ENCODE measurements at places on chromosomes 1 and 21.

DNA sequence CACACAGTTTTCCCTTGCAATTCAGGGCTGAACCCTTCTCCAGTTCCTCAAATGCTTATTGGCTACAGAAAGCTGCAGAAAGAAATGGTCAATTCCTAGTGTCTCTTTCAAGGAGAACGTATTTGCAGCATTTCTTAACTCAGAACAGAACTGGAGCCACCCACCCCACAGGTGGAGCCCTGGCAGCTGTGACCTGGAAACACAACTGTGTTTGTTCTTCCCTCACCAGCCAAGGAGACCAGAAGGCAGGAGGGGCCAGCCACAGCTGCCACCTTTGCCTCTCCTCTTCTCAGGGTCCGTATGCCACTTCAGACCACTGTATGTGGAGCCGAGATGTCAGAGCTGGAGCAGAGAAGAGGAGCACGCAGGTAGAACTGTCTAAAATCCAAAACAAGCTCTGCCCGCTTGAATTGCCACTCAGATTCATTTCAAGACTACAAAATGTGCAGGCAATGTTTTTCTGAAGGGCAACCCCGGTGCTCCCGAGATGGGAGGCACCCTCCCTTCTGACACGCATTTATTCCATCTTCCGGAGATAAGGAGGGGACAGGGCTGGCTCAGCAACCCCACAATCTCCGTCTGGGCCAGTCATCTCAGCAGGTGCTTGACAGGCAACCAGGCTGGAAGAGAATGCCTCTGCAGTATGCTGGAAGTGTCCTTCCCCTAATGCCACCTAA, 16.7 kb downstream of the CD247 start:
- DNase-seq = no peak

- DNase-seq = no peak
Measured at GRCh38 chr1:95770581-95770980, 536.6 kb downstream of the RWDD3 start.

DNA sequence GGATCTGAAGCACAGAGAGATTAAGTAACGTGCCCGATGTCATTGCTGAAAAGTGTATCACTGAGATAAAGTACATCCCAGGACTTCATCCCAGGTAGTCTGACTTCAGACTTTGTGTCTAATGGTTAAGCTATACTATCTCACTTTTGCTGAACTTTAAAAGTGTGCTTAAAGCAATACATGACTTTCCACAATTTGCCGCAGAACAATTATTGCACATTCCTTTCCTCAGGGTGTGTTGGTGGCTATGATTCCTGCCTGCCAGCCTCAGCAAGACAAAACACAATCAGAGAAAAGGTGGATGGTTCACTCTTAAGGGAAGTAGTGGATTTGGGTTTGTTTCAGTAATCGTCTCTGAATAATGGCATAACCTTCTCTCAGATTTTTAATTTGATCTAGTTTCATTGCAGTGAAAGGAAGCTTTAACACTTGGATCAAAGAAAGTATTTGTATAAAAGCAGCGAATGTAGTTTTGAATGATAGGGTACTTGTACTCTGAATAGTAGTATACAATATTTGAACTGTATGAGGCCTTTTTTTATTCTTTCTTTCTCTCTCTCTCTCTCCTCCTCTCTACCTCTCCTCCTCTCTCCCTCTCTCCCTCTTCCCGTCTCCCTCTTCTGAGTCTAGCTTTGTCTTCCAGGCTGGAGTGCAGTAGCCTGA, 47.0 kb downstream of the CNST start:
- DNase-seq = no peak

DNA sequence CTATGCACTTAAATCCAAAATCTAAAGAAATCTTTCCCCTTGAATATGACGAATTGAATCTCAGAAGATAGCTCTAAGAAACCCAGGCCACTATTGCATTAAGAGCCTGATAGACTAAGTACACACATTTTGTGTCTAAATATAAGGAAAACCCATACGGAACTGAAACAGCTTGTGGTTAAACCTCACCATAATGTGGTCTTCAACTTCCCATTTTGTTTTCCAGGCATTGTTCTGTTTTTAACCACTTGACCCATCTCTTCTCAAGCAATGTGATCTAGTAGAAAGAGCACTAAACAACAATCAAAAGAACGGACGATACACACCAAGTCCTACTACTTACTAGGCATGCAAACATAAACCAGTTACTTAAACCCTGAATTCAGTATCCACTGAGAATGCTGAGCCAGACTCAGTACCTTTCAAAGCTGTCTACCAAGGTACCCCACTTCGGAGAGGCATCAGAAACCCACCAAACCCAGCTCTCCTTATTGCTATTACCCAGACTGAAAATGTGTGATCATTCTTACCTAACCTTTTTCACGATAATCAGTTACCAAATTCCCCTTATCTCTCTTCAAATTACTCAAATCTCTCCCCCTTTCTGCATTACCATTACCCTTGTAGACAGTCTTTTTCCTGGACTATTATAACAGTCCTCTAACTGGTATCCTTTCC, 12.8 kb downstream of the OTUD7B start:
- no peak for DNase-seq

DNA sequence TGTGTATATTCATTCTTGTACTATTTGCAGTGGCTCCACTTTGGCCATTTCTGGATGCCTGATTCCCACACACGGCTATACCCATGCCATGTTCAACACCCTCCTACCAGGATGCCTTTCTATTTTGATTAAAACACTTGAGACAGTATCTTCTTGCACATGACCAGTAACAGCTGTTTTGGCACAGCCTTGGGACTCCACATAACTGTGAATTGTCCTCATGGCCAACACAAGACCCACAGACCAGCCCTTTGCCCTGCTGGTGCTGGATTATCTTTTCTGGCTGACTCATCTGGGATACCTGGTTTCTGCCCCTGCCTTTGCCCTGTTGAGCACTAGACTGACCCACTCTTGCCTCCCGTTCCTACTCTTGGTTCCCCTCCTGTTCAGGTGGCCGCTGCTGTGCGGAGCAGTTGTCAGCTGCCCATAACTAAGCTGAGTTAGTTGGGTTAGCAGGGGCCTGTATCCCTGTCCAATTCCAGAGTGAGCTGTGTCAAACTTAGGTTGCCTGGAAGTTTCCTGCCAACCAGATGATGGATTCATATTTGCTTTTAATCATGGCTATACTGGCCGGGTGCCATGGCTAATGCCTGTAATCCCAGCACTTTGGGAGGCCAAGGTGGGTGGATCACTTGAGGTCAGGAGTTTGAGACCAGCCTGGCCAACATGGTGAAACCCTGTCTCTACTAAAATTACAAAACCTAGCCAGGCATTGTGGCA, 10.8 kb upstream of the EYA3 start:
- DNase-seq = no peak

DNA sequence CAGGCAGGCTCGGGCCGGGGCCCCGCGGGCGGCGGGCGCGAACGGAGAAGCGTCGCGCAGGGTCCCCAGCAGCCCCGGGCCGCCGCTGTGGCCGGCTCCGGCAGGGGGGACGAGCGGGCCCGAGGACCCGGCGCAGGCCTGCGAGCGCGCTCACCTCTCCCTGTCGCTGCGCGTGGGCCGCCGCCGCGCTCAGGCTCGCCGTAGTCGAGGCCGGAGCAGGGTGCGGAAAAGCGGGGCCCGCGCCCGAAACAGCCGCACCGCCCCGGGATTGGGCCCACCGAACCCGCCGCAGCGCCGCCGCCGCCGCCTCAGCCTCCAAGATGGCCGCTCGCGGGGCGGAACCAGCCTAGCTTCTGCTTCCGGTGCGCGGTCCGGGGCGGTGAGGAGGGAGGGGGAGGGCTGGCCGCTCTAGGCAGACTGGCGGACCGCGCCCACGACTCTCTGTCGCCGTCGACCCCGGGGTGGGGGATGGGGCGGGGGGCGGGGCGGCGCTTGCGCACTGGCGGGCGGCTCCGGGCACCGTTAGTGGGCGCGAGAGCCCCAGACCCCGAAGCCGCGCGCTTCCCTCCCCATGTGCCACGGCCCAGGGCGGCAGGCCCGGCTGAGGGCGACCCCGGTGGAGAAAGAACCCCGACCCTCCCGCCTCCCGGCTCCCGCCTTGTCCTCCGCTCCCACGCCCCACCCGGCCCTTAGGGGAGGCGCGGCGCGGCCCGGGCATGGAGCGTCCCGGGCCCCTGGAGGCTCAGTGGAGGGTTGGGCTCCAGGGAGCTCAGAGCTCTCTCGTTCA, at the start of gene UBE2J2:
UBE2J2 (minus strand) TSS at position 343 of the 787 bp plus-strand sequence. CDS start 5,862 bp downstream, outside the sequence.
- peak; percentile 92 for DNase-seq

DNA sequence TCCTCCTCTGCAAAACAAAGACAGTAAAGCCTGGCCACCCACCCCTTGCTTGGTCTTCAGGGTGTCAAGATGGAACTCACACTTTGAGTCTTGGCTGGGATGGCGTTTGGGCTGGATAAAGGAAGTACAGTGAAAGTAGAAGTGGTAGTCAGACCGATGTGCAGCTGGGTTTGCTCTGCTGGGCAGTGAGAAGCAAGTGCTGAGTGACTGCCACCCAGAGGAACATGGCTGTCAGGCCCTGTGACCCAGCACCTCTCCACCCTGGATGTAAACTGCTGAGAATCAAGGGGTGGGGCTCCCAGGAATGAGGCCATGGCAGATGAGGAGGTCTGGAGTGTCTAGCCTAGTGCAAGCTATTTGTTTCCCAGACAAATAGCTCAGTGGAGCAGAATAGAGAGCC, 51.2 kb downstream of the POFUT2 start:
- no peak for DNase-seq

DNA sequence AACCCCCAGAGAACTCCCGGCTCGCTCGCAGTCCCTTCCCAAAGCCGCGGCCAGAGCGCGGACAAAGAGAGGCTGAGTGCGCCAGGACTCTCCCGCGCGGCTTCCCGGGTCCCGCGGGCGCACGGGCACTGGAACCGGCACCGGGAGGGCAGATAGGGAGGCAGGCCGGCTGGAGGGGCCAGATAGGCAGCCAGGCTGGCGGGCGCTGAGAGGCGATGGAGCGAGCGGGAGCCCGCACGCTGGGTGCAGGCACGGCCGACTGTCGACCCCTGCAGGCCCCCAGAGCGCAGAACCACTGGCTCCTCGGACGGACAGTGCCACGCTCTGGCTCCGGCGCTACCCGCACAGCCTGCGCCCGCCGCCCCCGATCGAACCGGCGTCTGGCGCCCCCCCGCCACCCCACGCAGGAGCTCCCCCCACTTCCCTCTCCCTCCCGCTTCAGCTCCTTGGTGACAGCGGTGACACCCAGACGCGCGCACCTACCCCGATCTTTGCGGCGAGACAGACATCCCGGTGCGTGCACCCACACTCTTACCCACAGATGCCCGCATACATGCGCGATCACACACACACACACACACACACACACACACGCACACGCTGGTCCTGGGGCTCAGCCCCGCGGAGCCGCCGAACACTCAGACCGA, 534 bp downstream of the SLC6A9 start:
- peak; percentile 55 for DNase-seq

DNA sequence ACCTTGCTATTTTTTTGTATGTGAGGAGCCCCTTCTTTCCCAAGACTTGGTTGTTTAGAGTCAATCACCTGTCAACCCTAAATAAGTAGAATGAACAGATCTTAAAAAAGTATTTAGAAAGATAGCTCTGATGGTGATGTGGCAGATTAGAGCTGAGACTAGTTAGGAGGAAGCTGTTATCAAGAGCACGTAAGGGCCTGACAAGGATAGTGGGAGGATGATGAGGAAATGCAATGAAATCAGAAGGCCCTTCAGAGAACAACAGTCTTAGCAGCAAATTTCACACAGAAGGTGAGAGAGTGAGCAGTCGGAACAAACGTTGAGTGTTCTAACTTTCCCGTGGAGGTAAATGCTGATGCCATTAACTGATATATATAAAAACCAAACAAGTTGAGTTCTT, 15.9 kb upstream of the S1PR1 start:
- DNase-seq = no peak

DNA sequence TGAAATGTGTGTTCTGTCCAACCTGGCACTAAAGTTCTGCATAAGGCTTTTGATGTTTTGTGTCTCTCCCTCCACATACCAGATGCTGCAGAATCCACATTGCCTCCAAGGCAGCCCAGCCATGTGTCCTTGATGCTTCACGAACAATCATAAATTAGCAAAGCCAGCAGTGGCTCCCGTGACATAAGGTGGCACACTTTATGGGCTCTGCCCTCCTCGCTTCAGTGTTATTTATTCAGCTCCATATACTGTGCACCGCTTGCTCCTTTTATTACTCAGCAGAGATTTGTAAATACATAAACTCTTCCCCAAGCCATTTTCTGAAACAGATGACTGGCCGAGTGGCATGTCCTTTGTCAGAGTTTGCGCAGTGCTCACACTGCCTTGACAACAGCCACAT, 112.8 kb upstream of the SLC35F3 start:
- DNase-seq = no peak

DNA sequence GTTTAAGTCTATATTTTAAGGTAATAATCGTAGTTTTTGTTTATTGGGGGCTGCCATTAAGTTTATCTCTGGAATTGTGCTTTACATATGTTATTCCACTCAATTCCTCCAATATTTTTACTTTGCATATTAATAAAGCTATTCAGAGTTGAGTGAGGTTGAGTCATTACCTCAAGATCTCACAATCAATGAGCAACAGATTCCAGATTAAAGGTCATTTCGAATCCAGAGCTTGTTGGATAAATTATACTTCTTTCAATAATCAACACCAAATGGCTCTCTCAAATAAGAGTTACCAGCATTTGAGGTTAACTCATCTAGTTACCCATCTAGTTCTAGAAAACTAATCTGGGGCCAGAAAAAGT, 16.7 kb downstream of the RGS4 start:
- DNase-seq = no peak

DNA sequence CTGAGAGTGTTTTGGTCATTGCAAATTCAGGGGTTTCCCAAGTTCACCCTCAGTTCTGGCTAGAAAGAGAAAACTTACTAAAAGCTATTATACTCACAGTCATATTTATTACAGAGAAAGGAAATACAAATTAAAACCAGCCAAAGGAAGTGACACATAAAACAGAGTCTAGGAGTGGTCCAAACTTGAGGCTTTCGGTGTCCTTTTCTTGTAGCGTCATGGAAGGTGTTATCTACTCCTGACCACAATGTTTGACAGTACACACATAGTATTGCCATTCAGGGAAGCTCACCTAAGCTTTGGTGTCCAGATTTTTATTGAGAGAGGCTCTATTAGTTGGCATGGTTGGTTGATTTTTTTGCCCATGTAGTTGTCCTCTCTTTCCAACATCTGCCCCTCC, 59.0 kb downstream of the SLC35A3 start:
- DNase-seq = no peak

DNA sequence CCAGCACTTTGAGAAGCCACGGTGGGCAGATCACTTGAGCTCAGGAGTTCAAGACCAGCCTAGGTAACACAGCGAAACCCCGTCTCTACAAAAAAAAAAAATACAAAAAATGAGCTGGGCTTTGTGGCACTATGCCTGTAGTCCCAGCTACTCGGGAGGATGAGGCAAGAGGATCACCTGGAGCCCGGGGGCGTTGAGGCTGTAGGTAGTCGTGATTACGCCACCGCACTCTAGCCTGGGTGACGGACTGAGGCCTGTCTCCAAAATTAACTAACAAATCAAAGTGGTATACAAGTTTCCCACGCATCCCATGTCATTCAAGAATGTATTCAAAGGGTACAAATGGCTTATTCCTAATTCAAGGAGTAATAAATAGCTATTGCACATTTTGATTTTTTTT, 2.4 kb downstream of the AUNIP start:
- DNase-seq = no peak

GRCh38 chr1:237042892-237043576, 1.1 kb downstream of the RYR2 start:
- peak; percentile 40 for DNase-seq

- DNase-seq = no peak
Measured at GRCh38 chr1:157008502-157008901, 37.0 kb downstream of the ARHGEF11 start.
